Lung (tissue), 17 donors: ENCODE measurements at places on chromosomes 2 and 18. TPM values are rescaled to one million over a fixed set of nuclear protein-coding genes. Genes with fewer than 3 reads are reported as not detected.

The ARL4C gene
- total RNA-seq = 13.7 TPM

The IL1R1 gene
- 111 TPM for total RNA-seq

The BCL11A gene
- 7.6 TPM for total RNA-seq

The REG3A gene
- not detected for total RNA-seq

The MYO1B gene
- 121 TPM for total RNA-seq

The MOGAT1 gene
- total RNA-seq = not detected

DNA sequence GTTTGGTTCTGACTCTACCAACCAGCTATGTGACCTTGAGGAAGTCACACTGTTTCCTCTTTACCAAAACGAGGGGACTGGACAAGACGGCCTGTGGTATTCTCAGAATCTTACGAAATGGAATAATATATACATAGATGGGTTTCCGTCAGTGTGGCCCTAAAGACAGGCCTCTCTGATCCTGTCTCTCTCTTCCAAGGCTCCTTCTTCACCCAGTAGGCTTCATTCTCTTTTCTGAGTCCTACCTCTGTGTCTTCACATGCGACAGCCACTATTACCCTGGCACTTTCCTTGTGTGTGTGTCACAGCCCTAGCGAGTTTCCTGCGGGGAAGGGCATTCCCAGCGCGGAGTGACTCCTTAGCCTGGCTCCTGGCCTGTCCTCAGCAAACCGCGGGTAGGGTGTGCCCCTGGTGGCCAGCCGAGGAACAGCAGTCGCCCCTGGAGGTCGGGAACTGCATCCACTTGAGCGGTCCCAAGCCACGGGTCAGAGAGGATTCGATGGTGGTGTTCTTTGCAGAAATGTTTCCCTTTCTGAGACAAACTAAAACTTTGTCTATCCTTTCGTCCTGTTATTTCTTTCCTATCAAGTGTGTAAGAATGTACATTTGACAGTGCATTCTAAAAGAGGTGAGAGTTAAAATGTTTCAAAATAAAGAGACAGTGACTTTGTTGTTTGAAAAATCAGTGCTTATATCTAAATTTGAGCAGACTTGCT, 63.3 kb downstream of the RAB31 start:
- peak; percentile 86 for DNase-seq
- no peaks in the 10 kb centered on the region for H3K36me3 ChIP-seq
- no peak overlapping the region for H3K27ac ChIP-seq
- H3K4me1 ChIP-seq = no peaks in the 10 kb centered on the region
- no peak overlapping the region for H3K4me3 ChIP-seq

- H3K36me3 ChIP-seq = no peaks in the 10 kb centered on the region
- DNase-seq = no peak
- H3K27ac ChIP-seq = no peak overlapping the region
- no peaks in the 10 kb centered on the region for H3K27me3 ChIP-seq
- no peaks in the 10 kb centered on the region for H3K4me1 ChIP-seq
These were observed 189.8 kb downstream of the CAMKMT start for GRCh38 chr2:44551497-44551896.

DNA sequence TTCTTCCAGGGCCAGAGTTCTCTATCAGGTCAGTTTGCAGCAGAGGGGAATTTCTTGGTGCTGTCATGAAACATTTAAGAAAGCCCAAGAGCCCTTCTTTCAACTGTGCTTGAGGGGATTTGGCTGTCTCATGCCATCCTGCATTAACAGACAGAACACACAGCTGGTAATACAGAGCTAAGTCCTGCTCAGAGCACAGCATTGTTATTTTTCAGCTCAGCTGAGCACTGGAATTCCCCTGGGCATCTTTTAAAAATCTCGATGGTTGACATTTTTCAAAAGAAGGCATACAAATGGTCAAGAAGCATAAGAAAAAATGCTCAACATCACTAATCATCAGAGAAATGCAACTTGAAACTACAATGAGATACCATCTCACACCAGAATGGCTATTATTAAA, 14.9 kb upstream of the IL1R2 start:
- no peaks in the 10 kb centered on the region for H3K4me1 ChIP-seq
- no peak overlapping the region for H3K4me3 ChIP-seq
- no peak for DNase-seq
- no peak overlapping the region for H3K27ac ChIP-seq
- no peaks in the 10 kb centered on the region for H3K36me3 ChIP-seq
- H3K27me3 ChIP-seq = no peaks in the 10 kb centered on the region

GRCh38 chr2:177474998-177475397, 82.4 kb downstream of the AGPS start:
- no peaks in the 10 kb centered on the region for H3K27me3 ChIP-seq
- H3K36me3 ChIP-seq = peaks cover 11% of the 10 kb centered on the region
- no peak overlapping the region for H3K4me3 ChIP-seq

GRCh38 chr2:166333801-166334200, 41.9 kb downstream of the SCN9A start:
- H3K27me3 ChIP-seq = no peaks in the 10 kb centered on the region
- H3K27ac ChIP-seq = no peak overlapping the region
- no peak overlapping the region for H3K4me3 ChIP-seq
- H3K4me1 ChIP-seq = peaks cover 18% of the 10 kb centered on the region

DNA sequence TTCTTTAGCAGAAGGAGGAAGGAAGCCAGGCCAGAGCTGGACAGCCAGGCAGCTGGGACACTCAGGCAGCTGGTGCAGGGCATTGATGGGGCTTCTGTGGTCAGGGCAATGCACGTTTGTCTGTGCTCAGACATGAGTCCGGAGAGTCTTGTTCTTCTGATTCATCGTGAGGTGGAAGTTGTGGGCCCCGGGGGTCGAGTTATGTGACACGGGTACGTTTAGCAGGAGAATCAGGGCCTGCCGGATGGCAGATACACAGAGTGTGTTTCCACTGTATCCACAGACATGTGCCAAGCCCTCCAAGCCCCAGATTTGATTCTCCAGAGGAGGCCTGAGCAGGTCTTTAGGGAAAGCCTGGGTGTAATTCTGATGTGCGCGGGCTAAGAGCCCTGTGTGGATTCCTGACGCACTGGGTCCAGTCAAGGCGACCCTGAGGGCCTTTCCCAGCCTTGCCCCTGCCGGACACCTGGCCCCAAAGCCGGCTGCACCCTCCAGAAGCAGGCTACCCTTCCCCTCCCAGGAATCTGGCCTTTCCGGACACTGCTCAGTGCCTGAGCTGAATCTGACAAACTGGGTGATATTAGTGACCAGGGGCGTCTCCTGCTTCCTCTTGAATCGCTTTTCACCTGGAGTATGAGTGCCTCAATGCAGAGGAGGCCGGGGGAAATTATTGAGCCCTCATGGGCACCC, 10.1 kb downstream of the ARHGEF4 start:
- no peaks in the 10 kb centered on the region for H3K4me1 ChIP-seq
- H3K27ac ChIP-seq = no peak overlapping the region
- H3K27me3 ChIP-seq = peaks cover 2% of the 10 kb centered on the region
- H3K4me3 ChIP-seq = no peak overlapping the region

DNA sequence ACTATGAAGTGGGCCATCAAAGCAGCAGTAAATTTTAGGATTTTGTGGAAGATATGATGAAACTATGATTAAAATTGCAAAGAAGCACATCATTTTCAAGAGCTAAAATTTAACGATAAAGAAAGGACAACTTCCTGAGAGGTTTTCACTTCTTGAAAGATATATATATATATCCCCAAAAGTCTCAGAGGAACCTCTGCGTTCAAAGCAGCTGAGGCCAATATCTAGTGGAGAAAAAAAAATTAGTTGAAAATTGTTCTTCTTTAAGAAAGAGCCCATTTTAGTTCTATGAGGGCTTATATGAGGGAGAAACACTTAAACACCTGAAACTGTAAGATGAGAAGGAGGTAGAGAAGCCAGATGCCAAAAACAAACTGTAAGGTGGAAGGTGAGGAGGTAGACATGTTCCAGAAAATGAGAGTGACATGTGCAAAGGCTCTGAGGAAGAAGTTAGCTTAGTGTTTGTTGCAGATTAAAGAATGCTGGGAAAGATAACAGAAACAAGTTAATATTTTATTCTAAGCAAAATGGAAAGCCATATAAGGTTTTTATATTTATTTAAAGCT, 72.9 kb upstream of the VRK2 start:
- no peaks in the 10 kb centered on the region for H3K36me3 ChIP-seq
- H3K27ac ChIP-seq = no peak overlapping the region
- DNase-seq = no peak

DNA sequence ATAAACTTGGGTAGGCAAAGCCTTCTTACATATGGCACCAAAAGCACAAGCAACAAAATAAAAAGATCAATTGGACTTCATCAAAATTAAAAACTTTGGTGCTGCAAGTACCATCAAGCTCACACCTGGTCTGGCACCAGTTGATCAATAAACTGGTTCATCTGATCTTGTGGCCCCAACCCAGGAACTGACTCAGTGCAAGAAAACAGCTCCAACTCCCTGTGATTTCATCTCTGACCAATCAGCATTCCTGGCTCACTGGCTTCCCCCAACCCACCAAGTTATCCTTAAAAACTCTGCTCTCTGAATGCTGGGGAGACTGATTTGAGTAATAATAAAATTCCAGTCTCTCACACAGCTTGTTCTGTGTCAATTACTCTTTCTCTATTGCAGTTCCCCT, 8.4 kb downstream of the EPG5 start:
- H3K4me3 ChIP-seq = no peak overlapping the region
- H3K27ac ChIP-seq = no peak overlapping the region
- no peaks in the 10 kb centered on the region for H3K36me3 ChIP-seq
- no peaks in the 10 kb centered on the region for H3K4me1 ChIP-seq
- no peaks in the 10 kb centered on the region for H3K27me3 ChIP-seq

GRCh38 chr2:104844807-104845551, 8.9 kb upstream of the POU3F3 start:
- H3K4me3 ChIP-seq = no peak overlapping the region
- H3K36me3 ChIP-seq = no peaks in the 10 kb centered on the region
- no peaks in the 10 kb centered on the region for H3K4me1 ChIP-seq
- H3K27ac ChIP-seq = no peak overlapping the region
- peak; percentile 3 for DNase-seq

DNA sequence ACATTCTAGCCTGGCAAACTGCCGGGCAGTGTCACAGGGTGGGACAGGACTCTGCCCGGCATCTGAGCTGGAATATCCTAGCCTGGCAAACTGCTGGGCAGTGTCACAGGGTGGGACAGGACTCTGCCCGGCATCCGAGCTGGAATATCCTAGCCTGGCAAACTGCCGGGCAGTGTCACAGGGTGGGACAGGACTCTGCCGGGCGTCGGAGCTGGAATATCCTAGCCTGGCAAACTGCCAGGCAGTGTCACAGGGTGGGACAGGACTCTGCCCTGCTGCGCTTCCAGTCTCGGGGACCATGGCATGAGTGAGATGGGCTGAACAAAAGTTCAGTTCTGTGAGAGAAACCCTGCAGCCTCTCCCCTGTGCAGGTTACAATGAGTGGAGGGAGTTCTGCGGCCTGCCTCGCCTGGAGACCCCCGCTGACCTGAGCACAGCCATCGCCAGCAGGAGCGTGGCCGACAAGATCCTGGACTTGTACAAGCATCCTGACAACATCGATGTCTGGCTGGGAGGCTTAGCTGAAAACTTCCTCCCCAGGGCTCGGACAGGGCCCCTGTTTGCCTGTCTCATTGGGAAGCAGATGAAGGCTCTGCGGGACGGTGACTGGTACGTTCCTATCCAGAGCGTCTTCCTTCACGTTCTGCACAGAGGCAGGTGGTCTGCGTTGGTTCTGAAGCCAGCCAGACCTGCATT, 80.3 kb downstream of the TPO start:
- no peak overlapping the region for H3K4me3 ChIP-seq
- H3K4me1 ChIP-seq = no peaks in the 10 kb centered on the region
- no peak overlapping the region for H3K27ac ChIP-seq
- H3K36me3 ChIP-seq = no peaks in the 10 kb centered on the region

DNA sequence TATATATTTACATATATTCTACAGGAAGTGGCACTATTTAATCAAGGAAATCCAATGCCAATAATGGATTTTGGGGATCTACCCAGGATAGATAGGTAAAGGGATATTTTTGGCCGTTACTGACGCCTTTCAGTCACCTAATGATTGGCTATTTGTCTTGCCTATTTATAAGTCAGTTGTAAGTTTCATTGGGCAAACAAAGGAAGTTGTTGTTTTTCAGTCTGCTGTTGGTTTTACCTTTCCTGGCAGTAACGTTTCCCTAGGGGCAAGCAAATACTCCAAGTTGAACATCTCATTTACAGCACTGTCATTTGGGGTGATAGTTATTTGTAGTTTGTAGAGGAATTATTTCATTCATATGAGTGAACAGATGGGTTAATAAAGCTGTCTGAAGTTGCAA, 17.0 kb upstream of the LANCL1 start:
- H3K36me3 ChIP-seq = no peaks in the 10 kb centered on the region
- H3K27ac ChIP-seq = no peak overlapping the region
- no peak for DNase-seq
- H3K4me3 ChIP-seq = no peak overlapping the region
- H3K4me1 ChIP-seq = no peaks in the 10 kb centered on the region

DNA sequence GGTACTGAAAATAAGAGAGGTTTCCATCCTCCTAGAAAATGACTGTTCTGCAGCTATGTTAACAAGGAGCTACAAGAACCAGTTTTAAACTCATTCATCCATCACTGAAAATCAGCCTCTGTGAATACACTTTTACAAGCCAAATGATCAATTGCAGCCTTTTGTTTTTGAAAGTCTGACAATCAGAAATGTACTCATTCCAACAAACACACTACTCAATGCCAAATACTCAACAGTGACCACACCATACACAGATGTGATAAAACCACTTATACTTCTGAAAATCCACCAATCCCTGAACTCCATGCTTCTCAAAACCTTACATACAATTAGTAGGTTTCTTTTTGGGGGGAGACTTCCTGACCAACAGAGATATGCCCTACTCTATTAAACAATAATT, 663.9 kb upstream of the CHAC2 start:
- no peaks in the 10 kb centered on the region for H3K36me3 ChIP-seq
- H3K4me1 ChIP-seq = no peaks in the 10 kb centered on the region
- no peaks in the 10 kb centered on the region for H3K27me3 ChIP-seq
- H3K4me3 ChIP-seq = no peak overlapping the region
- no peak for DNase-seq
- no peak overlapping the region for H3K27ac ChIP-seq

DNA sequence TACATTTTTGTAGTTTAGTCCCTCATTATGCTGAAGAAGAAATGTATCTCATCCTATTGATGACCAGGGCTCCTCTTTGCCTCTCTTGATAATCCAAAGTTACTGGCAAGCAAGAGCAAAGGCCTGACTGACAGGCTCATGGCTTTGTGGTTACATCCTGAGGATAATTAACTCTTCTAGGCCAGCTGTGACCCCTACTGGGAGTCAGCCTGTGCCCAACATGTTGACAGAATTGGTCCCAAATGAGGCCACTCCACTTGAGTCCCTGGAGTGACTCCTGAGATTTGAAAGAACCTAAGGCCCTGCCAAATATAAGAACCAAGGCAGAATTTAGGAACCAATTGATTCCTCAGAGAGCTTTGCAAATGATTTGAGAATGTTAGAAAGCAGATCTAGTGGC, 973.8 kb upstream of the CELF4 start:
- H3K4me1 ChIP-seq = no peaks in the 10 kb centered on the region
- H3K27me3 ChIP-seq = no peaks in the 10 kb centered on the region
- H3K4me3 ChIP-seq = no peak overlapping the region
- H3K27ac ChIP-seq = no peak overlapping the region
- DNase-seq = no peak

- peak; percentile 72 for DNase-seq
- peak overlapping the region; percentile 81 for H3K27ac ChIP-seq
- peak overlapping the region; percentile 91 for H3K4me3 ChIP-seq
- H3K27me3 ChIP-seq = no peaks in the 10 kb centered on the region
- H3K36me3 ChIP-seq = no peaks in the 10 kb centered on the region
These were observed 1.3 kb downstream of the FMNL2 start for GRCh38 chr2:152336119-152336853.

- no peak overlapping the region for H3K27ac ChIP-seq
- H3K27me3 ChIP-seq = no peaks in the 10 kb centered on the region
- H3K36me3 ChIP-seq = peaks cover 5% of the 10 kb centered on the region
These were observed 2.0 kb downstream of the PPP4R1 start for GRCh38 chr18:9612215-9612830.
